ENCODE measurements at places on chromosomes 3 and 15.
A peak's percentile ranks its signal among the peaks of the same experiment; 100 is the strongest.

GRCh38 chr3:175278680-175279079 lies 419.5 kb downstream of the NAALADL2 start:
- no peak for DNase-seq

DNA sequence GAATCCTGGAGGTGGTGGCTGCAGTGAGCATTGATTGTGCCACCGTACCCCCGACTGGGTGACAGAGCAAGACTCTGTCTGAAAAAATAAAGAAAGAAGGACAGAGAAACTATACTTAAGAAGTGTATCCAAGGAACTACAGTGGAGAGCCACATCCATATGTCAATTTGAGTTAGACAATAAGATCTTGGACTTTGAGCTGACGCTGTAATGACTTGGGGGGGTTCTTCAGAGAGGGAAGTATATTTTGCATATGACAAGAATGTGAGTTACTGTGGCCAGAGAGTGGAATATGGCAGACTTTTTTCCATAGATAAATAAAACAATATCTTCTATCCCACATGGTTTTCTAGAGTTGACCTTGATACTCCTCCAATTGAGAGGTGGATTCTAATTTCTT lies 52.6 kb upstream of the TEX264 start:
- DNase-seq = no peak

DNA sequence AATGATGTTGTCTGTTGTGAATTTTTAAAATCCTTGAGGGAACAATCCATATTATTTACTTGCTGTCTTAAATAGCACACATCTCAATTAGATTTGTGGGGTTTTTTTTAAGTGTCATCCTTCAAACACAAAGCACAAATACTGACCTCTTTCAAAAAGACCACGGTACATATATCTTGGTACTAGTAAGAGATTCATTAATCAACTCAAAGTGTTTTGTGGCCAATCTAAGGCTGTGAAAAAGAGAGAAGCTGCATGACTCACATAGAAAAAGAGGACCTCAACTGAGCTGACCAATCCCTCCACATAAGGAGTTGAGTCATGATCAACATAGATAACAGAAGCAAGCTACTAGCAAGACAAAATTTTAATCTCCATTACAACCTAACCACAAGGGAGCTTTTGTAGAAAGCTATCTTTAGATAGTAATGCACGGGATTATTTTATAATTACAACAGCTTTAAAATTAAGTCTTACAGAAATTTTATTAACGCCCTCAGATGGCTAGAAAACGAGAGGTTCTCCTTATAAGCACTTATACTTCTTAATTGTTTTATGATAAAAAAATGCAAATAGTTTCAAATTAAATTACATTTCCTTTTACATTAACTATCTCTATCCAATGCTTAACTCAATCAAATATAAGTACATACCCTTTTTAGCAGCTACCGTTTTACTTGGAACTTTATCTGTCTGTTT lies 60.5 kb downstream of the TOP2B start:
- no peak for DNase-seq

DNA sequence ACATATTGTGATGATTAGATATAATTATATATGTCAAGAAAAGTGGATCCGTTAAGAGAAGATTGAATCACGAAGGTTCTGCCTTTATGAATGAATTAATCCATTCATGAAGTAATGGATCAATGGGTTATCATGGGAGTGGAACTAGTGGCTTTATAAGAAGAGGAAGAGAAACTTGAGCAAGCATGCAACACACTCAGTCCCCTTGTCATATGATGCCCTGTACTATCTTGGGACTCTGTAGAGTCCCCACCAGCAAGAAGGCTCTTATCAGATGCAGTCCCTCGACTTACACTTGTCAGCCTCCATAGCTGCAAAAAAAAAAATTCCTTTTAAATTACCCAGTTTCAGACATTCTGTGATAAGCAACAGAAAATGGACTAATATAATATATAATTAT lies 301.9 kb downstream of the RAP2B start:
- DNase-seq = peak; percentile 64

- no peak for DNase-seq
Measured at GRCh38 chr3:171898192-171898591, 55.0 kb downstream of the TMEM212 start.

- DNase-seq = peak; percentile 19
Measured at GRCh38 chr3:31165399-31165860, 271.0 kb upstream of the GADL1 start.

- DNase-seq = no peak
Measured at GRCh38 chr3:173340626-173341025, 56.9 kb upstream of the NLGN1 start.

DNA sequence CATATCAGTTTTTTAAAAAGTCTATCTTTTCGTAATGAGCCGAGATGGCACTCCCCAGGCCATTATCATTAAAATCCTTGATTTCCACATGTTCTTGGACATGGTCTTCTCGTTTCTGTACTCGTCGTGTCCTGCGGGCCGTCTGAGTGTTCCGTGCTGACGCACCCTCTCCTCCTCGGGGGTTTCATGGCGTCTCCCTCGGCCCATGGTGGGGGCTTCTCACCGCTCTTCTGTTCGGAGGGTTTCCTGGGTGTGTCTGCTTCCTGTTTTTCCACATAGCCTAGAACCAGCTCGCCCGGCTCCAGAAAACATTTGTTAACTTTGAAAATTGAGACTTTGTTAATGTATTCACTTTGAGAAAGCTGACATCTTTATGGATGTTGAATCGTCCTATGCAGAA lies 92.7 kb downstream of the VGLL4 start:
- no peak for DNase-seq

GRCh38 chr3:127180859-127181258 lies 12.1 kb upstream of the PRR23E start:
- DNase-seq = no peak

All from pons (tissue), 1 donor.